ENCODE measurements at places on chromosomes 11 and 22.

DNA sequence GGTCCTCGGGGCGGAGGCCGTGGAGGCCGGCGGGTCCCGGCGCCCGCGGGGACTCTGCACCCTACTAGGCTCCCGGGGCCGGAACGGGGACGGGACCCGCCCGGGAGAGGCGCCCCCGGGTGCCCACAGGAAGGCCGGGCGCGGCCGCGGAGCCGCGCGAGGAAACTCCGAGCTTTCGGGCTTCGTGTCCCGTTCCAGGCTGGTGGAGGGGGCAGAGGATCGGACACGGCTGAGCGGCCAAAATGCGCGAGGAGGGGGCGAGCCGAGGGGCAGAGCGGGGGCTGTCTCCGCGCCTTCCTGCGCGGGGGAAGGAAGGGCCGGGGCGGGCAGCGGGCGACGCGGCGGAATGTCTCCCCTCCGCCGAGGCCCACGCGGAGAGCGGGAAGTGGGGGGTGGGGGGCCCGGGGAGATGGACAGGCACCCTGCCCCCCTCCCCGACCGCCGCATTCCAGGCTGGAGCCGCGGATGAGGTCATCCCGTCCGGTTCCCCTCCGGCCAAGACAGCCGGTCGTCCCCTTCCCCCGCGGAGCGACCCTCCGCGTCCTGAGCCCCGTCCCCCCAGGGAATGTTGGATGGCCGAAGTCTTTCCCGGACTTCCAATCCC lies 430 bp downstream of the CDC42EP1 start:
- no peak for DNase-seq

GRCh38 chr11:81007046-81007445 lies 1566.2 kb upstream of the TENM4 start:
- no peak for DNase-seq

DNA sequence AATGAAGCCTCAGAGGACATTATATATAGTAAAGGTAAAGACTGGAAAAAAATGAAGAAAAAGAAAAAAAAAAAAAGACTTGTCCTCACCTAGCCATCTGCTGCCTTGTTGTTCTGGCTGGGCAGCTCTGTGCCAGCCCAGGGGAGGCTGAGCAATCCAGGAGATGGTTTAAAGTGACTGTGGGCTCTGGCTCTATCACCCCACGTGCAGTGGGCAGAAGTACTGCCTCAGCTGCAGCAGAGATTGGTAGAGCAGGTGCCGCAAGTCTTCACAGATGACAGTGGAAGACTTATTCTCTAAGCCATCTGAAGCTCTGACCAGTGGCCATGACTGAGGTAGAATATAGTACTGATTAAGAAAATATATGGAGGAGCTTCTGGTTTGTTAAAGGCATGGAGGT lies 62.2 kb downstream of the SGSM3 start:
- DNase-seq, result no peak

- no peak for DNase-seq
Observed at GRCh38 chr22:24153353-24153752, 27.9 kb upstream of the SUSD2 start.

DNA sequence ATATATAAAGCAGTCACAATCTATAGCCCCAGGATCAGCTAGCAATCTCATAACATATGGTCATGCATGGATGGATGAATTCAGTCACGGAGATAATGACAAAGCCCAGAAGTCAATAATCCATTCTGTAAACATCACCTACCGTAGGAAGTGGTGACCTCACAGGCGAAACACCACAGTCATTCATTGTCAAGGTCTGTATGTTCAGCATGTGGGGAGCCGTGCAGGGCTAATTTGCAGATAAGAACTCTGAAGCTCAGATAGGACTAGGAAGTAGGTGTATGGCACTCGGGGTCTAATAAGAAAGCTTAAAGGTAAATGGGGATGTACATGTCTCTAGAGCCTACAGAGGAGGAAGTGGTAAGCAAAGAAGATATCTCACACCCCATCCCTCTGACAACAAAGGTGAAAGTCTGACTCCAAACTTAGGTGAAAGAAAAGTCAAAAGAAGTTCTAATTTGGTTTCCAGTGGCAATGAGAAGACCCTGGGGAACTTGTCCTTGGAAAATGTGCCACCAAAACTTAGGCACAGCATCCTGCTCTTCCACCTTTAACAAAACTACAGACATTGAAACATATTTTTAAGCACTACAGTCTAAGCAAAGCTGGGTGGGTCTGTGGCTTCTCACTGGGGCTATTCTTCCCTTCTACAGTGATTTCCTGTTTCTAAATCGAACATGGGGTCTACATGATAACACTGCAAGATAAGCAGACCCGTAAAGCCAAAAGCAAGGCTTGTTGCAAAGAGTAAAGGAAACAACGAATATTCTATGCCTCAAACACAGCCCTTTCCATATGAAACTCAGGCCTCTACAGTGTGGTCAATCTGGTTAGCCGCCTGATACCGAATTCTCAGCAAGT lies 5.2 kb downstream of the CRTAM start:
- no peak for DNase-seq

- DNase-seq, result no peak
Observed at GRCh38 chr11:90256404-90257157, 33.7 kb upstream of the CHORDC1 start.

DNA sequence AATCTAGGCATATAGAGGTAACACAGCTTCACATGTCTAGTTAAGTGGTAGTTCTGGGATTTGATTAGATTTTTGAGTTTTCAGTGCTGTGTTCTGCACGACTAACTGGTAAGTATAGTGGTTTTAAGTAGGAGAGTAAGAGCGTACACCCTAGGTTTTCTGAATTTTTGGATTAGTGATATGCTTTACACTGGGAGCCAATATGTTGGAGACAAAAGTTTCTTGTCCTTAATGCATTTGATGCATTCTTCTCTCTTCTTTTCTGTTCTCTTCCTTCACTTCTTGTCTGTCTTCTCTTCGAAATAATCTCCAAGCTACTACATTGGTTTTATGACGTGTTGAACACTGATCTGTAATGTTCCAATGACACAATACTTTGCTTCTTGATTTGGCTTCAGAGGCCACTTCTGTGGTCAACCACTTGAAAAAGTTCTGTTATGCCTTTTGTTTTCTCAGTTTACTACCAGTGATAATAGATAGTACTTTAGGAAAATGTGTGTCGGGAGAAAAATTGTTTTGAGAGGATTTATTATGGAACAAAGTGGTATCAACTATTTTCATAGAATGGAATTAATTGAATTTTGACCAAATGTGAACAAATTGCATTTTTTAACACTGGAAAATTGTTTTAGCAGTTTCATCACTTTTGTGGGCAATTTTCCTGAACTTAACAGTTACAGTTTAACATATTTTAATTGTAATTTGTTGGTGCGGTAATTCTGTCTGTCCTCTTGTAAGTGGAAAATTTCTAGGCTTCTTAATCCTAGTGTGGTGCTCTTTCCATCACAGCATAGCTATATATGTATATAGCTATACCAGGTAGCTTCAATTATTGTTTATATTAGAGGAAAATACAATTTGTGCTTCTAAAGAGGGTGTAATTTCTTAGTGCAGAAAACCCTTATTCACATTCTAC lies 2.6 kb downstream of the PDE3B start:
- no peak for DNase-seq

DNA sequence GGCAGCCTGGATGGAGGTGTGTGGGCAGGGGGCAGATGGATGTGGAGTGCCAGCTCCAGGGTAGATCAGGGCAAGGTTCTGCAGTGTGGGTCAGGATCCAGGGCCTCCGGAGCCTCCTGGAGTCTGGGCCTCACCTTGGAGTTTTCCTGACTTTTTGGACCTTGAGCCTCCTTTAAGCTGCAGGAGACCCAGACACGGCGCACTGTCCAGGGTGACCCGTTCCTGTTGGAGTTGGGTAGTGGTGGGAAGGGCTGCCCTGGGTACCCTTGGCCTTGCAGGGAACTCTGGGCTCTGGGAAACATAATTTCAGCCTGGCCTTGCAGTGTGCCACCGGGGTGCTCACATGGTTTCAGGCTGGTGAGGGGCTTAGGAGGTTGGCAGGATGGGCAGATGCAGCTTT lies 17.0 kb downstream of the MGAT3 start:
- DNase-seq, result no peak

DNA sequence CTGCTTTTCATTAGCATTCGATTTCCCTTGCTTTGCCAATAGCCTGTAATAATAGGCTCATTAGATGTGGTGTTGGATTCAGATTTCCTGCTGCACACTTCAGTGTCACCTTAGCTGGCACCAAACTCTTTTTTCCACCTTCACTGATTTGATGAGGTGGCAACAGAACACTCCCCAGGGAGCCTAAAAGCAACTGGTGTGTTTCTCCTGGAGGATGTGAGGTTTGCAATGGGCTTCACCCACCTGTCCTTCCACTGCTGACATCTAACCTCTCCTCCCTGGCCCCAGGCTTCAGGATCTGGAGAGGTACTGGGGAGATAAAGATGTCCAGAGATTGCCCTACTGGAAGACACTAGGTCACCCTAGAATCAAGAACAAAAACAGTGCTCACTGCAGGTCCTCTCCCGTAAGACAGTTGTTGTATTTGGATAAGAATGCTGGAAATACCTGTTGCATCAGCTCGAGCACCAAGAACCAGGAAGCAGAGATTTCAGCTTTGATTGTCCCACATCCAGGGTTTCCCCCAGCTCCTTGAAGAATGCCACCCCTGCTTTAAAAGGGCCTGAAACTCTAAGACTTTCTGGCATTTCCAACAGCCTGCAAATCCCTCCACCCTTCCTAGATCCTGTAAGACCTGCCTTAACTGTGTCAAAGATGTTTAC lies 96.9 kb downstream of the SLC1A2 start:
- DNase-seq, result no peak

GRCh38 chr11:68598816-68599653 lies 85.3 kb upstream of the GAL start:
- no peak for DNase-seq
